ENCODE measurements at places on chromosomes 2 and 18. TPM values are rescaled to one million over a fixed set of nuclear protein-coding genes. Genes with fewer than 3 reads are reported as not detected.

GRCh38 chr2:160970052-160970965 is 189.9 kb upstream of the TANK start:
- no peak for ATAC-seq

Gene DLX1
- not detected for total RNA-seq

Gene DSC3
- total RNA-seq, result not detected

Gene FOXI3
- total RNA-seq, result not detected

GRCh38 chr2:84870306-84870705 is 10.6 kb downstream of the TRABD2A start:
- ATAC-seq, result no peak

GRCh38 chr18:8818982-8819381 is 113.6 kb downstream of the MTCL1 start:
- ATAC-seq, result no peak

DNA sequence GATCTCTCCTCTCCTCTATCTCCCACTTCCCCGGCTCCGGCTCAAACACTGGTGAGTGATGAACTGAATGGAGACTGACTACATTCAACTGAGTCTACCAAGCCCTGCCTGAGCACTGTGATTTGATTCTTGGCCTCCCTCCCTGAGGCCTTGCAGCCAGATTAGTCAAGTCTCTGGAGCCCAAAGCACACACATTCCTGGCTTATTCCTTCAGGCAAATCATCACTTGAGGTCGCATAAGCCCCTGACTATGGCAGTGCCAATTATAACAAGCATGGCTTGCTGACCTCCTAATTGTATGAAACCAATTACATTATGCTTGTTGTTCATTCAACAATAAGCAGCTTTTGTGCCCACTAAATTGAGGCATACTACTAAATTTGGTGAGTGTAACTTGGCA is 34.6 kb downstream of the EFEMP1 start:
- ATAC-seq, result no peak

GRCh38 chr18:10477121-10477862 is 22.9 kb downstream of the APCDD1 start:
- no peak for ATAC-seq

DNA sequence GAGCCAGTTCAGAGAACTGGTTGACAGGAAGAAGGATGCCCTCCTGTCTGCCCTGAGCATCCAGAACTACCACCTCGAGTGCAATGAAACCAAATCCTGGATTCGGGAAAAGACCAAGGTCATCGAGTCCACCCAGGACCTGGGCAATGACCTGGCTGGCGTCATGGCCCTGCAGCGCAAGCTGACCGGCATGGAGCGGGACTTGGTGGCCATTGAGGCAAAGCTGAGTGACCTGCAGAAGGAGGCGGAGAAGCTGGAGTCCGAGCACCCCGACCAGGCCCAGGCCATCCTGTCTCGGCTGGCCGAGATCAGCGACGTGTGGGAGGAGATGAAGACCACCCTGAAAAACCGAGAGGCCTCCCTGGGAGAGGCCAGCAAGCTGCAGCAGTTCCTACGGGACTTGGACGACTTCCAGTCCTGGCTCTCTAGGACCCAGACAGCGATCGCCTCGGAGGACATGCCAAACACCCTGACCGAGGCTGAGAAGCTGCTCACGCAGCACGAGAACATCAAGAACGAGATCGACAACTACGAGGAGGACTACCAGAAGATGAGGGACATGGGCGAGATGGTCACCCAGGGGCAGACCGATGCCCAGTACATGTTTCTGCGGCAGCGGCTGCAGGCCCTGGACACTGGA is 92.5 kb upstream of the EML6 start:
- ATAC-seq, result no peak

DNA sequence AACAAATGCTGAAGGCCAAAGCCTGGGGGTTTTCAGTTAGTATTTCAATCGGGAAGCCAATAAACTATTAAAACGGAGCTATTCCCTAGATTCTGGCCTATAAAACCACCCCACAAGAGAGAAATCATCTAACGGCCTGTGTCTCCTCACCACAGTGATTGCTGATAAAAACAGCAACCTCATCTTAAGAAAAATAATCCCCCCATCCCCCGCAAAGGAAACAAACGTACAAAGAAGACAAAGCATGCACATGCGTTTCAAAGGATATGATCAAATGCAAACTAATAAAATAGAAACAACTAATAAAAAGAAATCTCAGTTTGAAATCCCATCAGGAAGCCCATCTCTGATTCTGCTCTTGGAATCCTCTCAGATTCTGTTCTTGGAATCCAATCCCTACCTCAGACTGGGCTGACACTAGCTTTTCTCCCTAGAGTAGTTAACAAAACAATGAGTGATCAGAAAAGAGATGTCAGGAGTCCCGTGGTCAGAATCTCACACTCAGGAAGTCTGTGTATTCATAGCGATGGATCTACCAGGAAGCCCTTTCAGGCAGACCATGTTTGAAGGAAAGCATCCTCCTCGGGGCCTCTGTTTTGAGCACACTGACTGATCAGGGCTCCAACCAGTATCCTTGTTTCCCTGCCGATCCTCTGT is 150.7 kb downstream of the THADA start:
- no peak for ATAC-seq

Gene VSNL1
- total RNA-seq, result not detected

DNA sequence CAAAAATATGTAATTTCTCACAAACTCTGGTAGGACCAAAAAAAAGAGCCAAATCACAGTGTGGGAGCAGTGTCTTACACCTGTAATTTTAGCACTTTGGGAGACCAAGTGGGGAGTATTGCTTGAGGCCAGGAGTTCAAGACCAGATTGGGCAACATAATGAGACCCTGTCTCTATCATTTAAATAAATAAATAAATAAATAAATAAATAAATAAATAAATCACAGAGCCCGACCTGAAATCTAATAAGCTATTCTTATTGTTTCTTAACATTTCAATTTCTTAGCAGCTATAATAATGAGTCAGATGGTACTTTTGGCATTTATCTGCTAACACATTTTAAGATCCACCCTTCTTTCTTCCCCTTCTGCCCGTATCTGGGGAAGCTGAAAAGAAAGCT is 1229.6 kb downstream of the SUCLG1 start:
- no peak for ATAC-seq

Gene DLGAP1
- total RNA-seq, result 1.1 TPM

Gene RFX8
- 0.45 TPM for total RNA-seq

DNA sequence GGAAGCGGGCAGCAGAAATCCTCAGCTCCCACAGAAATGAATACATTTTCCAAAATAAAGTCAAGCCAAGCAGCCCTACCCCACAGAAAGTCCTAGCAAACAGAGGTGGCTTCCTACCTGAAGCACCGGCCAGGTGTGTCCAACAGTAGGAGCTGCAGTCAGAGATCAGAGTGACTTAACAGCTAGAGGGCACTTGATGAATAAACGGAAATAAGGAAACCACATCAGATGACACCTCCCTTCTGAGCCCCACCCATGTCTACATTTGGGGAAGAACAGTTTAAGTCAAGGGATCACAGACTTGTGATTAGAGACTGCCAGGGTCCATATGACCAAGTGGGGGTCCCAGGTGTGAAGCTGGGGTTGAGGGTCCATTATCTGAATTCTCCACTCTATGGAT is at the start of gene CXCR1:
CXCR1 (minus strand) TSS at position 172 of the 400 bp plus-strand sequence. CDS start 1,751 bp downstream, outside the sequence.
- peak; percentile 79 for ATAC-seq

DNA sequence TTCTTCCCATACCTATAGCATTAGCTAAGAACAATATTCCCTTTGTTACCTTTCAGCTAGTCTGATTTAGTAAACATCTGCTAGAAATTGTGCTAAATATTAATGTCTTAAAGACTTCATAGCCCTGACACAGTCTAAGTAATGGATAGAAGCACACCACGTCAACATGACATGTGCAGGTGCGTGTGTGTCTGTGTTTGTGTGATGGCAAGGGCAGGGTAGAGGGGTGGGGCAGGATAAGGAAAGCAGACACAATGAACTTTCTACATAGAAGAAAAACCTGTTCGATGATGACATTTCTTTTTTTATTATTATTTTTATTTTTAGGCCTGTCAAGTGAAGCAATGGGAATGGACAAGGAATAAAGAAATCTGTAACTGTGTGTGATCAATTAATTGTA is 223.3 kb downstream of the NOL4 start:
- ATAC-seq, result no peak

DNA sequence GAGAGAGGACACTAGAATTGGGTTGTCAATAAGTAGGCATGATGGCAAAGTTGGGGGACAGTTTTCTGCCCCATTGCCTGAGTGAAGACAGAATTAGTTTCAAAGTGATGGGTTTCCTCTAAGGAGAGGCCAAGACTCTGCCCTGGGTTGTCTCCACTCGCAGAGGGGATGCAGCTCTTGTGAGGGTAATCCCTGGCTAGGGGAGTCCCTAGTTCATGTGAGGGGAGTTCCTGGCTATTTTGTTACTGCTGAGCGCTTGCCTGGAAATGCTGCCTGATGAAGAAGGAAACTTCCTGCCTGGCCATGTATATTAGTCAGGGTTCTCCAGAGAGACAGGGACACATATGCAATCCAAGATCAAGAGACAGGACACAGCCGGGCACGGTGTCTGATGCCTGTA is 501.5 kb downstream of the BCL11A start:
- ATAC-seq, result no peak

GRCh38 chr18:27704736-27705361 is 472.1 kb downstream of the CDH2 start:
- ATAC-seq, result no peak

Gene NOL4
- not detected for total RNA-seq

Gene MC5R
- total RNA-seq, result not detected

Gene TRIM43
- total RNA-seq, result 0.17 TPM

GRCh38 chr2:89833116-89833779 is 1141.8 kb downstream of the RPIA start:
- ATAC-seq, result peak; percentile 51

Gene MATN3
- total RNA-seq, result not detected

Gene KCNG2
- not detected for total RNA-seq

DNA sequence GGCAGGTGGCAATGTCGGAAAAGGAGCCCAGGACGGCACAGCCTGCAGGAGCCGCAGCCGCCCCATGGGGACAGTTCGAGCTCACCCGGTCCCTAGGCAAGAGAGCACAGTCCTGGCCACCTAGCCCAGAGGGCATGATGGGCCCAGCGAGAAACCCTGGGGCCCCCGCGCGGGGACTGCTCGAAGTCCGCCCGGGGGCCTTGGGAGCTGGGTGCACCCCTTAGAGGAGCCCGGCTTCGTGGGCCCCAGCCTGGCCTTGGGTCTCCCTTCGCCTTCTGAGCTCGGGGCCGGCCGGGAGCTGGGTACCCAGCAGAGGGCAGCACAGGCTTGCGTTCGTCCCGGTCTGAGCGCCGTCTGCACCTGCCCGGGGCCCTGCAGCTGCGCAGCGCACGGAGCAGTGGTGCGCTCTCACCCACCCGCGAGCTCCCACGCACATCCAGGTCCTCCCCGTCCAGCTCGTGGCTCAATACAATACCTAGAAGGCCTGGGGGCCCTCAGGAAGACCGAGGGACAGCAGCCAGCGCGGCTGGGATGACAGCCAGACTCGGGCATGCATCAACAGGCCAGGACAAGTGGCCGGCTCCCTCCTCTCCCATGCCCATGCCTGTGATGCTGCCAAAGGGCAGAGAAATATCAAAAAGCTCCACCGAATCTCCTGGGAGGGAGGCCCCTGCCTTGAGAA is 96.2 kb upstream of the ZNF532 start:
- ATAC-seq, result peak; percentile 95

GRCh38 chr2:57516698-57517340 is 529.8 kb upstream of the VRK2 start:
- ATAC-seq, result no peak

DNA sequence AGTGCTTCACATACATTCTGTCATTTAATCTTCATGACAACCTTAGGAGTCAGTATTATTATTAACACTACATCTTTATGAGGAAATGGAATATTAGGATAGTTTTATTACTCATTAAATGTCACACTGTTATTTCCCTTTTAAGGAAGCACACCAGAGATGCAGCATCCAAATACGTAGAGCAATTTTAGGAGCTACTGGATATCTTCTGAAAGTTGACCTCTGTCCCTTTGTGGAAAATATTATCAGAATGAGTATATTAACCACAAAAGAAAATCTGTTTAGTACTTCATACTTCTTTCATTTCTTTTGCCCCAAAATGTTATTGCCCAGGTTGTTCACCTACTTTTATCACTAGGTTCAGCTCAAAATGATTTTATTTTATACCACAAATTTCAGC is 72.9 kb upstream of the APCDD1 start:
- no peak for ATAC-seq
